CD4-positive, alpha-beta T cell treated with Interleukin-17A for 1 hour (primary cell): ENCODE measurements at places on chromosomes 1 and 21.
A peak's percentile ranks its signal among the peaks of the same experiment; 100 is the strongest.

- no peak for DNase-seq
Observed at GRCh38 chr21:38156200-38156599, 100.6 kb upstream of the KCNJ15 start.

DNA sequence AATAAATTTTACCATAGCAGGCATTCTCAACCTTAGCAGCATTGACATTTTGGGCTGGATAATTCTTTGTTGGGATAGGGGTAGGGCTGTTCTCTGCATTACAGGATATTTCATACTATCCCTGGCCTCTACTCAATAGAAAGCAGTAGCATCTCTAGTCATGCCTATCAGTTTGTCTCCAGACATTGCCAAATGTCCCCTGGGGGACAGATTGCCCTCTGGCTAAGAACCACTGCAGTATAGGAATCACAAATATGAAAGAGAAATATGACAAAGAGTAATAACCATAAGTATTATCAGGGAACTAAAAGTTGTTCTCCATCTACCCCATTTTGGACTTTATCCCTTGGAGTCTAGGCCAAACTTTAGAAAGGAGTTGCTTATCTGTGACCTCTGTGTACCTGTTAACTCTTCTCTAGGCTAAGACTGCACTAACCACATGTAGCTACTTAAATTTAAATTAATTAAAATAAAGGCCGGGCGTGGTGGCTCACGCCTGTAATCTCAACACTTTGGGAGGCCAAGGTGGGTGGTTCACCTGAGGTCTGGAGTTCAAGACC, 76.1 kb downstream of the AGO3 start:
- no peak for DNase-seq

DNA sequence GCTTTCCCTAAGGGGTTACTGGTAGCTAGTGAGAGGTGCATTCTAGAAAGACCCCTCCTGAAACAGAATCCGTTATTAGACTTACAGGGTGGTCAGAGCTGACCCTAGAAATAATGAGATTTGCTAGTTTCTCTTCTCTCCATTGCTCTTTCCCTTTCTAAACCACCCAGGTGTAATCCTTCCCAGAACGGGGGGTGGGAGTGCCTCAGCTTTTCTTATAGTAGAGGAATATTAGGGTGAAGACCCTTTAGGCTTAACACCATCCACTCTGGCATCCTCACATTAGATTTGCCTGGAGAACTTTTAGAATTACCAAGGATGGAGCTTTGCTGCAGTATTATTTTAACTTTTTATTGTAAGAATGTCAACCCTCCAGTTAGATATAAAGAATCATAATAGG, 49.4 kb downstream of the CAPN9 start:
- DNase-seq, result no peak

DNA sequence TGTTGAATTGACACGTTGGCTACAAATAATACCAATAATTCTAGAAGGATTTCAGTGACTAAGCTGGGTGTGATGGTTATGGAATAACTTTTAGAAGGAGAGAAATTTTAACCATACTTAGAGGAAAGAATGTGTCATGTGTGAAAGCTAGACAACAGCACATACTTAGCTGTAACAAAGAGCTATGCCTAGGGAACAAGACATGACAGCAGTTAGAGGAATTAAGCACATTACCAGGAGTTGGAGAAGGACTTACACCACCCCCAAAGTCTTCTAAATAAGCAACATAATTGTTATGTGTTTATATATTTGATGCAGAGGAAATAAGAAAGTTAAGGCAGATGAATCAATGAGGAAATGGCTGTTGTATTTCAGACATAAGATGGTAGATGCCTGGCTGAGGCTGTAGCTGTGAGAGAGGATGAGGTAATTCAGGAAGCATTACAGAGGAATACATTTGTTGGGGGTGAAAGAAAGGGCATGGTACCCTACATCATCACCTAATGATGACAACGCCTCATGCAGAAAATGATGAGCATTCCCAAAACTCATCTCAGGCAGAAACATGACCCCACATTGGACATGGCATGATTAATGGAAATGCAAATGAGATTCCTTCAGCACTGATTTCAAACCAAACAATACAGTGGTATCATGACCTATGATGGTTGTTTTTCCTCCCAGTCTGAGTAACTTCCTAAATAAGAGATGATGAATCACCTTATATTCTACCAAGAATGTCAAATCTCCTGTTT, 211.5 kb downstream of the LHX8 start:
- DNase-seq, result no peak

- DNase-seq, result no peak
Observed at GRCh38 chr1:16614361-16615252, 1.2 kb upstream of the NBPF1 start.

GRCh38 chr1:89608319-89608983, 24.5 kb upstream of the LRRC8C start:
- peak; percentile 88 for DNase-seq

GRCh38 chr1:65904681-65905083, 112.0 kb downstream of the PDE4B start:
- DNase-seq, result no peak

DNA sequence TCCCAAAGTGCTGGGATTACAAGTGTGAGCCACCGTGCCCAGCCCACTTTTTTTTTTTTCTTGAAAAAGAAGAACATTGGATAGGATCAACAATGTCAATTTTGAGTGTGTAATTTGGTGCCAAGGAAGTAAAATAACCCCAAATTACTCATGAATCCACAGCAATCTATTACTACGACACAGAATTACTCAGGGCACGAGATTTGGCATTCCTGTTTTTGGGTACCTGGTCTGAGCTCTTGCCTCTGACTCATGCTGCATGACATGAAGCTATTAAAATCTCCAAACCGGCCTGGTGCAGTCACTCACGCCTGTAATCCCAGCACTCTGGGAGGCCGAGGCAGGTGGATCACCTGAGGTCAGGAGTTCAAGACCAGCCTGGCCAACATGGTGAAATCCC, 10.4 kb downstream of the RNF19B start:
- DNase-seq, result no peak

- DNase-seq, result no peak
Observed at GRCh38 chr1:31413405-31414001, 490 bp downstream of the SERINC2 start.

DNA sequence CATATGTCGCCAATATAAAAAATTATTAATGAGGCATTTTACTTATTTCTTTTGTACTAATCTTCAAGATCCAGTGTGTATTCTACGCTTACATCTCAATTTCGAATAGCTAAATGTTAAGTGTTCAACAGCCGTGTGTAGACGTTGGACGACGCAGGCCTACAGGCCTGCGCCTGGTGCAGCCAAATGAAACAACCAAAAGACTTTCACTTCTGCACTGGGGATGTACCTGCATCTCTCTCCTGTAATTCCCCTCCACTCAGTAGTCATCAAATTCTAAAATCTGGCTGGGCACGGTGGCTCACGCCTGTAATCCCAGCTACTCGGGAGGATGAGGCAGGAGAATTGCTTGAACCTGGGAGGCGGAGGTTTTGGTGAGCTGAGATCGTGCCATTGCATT, 76.8 kb upstream of the HNRNPU start:
- DNase-seq, result no peak

- no peak for DNase-seq
Observed at GRCh38 chr1:60596791-60597750, 485.3 kb upstream of the NFIA start.

DNA sequence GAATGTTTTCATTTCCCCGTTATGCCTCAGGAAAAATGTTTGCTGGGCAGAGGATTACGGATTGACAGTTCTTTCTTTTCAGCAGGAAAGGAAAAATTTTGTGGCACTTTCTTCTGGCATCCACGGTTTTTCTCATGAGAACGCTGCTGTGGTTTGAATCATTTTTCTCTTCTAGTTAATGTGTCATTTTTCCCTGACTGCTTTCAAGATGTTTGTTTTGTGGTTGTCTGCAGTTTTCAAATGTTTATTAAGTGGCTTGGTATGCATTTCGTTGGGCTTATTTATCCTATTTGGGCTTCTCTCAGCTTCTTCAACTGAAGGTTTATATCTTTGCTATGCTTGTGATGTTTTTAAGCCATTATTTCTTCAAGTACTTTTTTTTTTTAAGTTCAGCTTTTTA, 359.0 kb downstream of the RGS7 start:
- DNase-seq, result no peak
